SK-N-SH treated with all-trans-retinoic acid at 6 μM for 48 hours (cell line): ENCODE measurements at places on chromosomes 3 and 15.
A peak's percentile ranks its signal among the peaks of the same experiment; 100 is the strongest.

DNA sequence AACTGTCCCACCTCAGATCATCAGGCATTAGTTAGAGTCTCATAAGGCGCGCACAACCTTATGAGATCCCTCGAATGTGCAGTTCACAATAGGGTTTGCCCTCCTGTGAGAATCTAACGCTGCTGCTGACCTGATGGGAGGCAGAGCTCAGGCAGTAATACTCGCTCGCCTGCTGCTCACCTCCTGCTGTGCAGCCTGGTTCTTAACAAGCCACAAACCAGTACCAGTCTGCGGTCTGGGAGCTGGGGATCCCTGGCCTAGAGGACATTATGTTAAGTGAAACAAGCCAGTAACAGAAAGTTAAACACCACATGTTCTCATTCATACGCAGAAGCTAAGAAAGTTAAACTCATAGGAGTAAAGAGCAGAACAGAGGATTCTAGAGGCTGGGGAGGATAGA, 47.0 kb downstream of the MAP3K13 start:
- ATAC-seq, result no peak

- ATAC-seq, result no peak
Observed at GRCh38 chr3:78601249-78601648, 1166.5 kb downstream of the ROBO1 start.

DNA sequence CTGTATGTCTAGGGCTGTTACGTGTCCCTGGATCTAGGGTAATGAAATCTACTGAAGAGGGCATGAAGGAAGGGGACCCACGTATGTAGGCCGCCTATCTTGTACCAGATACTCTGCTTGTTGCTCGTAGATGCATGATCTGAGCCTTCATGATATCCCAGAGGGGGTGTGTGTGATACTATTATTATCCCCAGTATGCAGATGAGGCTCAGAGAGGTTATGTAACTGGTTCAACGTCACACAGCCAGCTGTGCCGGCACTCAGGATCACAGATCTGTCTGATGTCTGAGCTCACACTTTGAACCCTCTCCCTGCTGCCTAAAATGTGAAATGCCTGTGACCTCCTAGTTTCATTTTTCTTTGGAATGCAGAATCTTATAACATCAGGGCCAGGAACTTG, 36.2 kb upstream of the SEC13 start:
- no peak for ATAC-seq

DNA sequence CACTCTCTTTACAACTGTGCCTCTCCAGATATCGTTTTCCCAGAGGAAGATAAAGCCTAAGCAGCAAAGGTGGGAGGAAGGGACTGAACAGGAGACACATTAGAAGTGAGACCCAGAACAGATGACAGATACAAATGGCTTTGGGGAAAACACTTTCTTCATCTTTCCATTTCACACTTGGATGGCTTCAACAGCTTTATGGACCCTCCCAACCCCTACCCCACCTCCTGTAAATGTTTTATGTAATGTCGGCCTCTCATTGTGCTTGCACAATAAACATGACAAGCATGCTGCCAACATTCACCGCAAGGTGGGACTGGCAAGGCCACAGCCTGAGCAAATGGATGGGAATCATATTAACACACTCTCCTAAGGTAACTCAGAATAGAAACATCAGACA, 1088.6 kb downstream of the TUSC7 start:
- ATAC-seq, result no peak

- no peak for ATAC-seq
Observed at GRCh38 chr15:70309716-70310115, 212.0 kb upstream of the TLE3 start.

- no peak for ATAC-seq
Observed at GRCh38 chr15:59918994-59919951, 84.8 kb upstream of the FOXB1 start.

- no peak; the same call in 2 of the 3 replicates for ATAC-seq
Observed at GRCh38 chr3:187954873-187955586, 198.9 kb upstream of the LPP start.

DNA sequence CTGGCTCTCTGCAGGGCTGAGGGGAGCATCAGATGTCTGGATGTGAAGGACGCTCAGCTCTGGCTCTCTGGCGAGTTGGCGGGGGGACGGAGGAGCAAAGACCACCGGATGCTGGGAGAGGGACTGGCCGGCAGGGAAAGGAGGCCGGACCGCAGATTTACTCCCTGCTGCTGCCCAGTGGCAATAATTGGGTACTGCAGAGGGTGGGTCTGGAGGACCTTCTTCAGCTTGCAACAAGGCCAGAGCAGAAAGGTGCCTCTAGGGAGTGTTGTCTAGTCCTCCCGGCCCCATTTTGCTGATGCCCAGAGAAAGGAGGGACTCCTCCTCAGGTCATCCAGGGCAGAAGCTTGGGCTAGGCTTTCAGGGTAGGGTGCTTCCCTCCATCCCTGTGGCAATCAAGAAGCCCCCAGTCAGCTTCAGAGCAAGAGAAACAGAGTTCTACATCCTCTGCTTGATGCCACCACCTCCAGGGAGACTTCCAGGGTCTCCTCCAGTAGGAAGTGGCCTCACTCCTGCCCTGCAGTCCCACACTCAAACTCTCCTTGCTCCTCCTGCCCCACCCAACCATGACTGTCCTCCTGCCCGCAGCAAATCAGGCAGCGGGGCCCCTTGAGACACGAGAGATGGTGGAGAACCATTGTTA, 20.3 kb upstream of the CSPG4 start:
- peak; percentile 85 for ATAC-seq

DNA sequence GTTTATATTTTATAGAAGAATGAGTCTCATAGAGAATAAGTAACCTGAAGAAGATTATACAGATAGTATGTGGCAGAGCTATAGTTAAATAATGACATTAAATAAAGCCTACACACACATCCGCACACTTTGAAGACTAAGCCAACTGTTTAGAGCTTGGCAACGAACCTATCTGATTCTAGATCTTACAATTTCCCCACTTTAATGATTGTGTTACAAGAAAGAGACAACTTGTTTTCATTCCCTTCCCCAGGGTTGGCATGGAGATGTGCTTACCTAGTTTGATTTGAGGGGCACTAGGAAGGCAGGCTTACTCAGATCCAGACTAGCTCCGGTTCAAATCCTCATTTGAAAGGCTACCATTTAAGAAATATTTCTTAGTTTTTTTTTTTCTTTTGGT, 61.9 kb upstream of the CBLB start:
- ATAC-seq, result peak; percentile 53; the same call in 2 of the 3 replicates

GRCh38 chr3:150227839-150228238, 180.3 kb upstream of the TSC22D2 start:
- ATAC-seq, result peak; percentile 88

GRCh38 chr15:88932271-88932874, 19.2 kb upstream of the MFGE8 start:
- ATAC-seq, result no peak
